ENCODE measurements at places on chromosomes 1 and 21.

DNA sequence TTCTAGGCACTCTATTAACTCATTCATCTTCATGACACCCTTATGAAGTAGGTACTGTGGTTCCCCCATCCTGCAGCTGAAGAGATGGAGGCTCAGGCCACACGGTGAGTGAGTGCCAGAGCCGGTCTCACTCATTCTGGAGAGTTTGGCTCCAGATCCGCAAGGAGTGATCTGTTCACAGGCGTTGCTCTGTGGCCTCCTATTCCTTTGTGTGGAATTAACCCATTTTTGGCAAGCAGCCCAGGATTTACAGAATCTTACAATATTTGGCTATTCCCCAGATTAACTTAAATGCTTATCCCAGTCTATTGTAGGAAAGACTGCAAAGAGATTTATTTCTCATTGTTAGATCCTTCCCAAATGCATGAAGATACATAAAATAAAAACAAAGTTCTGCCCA lies 29.6 kb downstream of the KIAA0040 start:
- DNase-seq = no peak

DNA sequence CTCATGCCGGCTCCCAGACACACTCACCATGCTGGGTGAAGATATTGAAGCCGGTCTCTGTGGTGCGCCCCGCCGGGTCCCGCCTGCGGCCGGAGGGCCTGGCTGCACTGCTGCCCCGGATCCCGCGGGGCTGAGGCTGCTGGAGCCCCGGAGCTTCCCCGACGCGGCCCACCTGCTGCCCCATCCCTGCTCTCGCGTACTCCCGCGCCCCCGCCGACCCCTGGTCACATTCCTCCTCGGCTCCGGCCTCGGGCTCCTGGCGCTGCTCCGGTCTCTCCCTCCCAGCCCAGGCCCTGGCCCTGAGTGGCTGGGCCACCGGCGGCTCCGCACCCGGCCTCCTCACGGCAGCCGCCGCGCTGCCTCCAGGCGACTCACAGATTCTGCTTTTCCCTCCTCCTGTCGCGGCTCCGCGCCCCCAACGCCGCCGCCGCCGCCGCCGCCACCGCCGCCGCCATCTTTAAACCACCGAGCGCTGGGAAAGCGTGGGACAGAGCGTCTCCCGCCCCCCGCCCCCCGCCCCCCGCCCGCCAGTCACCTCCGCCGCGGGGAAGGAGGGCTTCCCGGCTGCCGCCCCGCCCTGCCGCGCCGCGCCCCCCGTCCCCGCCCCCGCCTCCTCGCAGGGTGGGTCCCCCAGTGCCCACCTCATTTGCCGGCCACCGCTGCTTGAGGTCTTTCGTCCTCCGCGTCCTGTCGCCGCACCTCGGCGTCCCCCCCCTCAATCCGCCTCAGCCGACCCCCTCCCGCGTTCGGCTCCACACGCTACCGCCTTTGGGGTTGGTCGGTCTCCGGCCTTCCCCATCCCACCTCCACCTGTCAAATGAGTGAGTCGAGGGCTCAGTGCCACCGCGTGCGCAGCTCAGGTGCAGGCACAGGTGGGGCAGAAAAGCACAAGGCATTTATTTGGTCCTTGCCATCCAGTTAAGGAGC lies at the start of gene ABL2:
ABL2 (minus strand) TSS at position 464 of the 927 bp plus-strand sequence; CDS start at position 184, 280 bp downstream.
- DNase-seq = peak; percentile 7

DNA sequence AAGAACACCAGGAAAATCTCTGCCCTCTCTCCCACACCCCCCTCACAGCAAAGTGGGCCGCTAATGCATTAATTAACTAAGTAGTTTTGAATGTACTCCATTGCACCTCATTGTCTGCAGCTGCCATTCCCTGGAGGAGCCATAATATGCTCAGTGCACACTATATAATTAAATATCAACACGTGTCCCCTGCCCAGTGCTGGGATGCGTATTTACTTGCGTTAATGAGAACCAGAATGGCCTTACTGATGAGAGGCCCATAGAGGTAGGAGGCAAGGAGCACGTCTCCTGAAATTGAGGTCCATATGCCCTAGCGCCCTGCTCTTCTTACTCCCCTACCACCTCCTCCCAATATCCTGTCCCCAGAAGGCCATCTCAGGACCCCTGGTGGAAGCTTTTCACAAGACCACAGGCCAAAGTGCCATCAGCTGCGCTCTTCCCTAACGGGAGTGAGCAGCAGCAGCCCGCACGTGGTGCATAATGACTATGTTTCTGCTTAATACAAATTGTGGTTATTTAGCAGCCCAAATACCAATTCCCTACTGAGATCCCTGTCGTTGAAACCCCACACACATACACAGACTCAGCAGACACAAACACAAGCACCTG lies 76.8 kb downstream of the PLXNA2 start:
- no peak for DNase-seq

DNA sequence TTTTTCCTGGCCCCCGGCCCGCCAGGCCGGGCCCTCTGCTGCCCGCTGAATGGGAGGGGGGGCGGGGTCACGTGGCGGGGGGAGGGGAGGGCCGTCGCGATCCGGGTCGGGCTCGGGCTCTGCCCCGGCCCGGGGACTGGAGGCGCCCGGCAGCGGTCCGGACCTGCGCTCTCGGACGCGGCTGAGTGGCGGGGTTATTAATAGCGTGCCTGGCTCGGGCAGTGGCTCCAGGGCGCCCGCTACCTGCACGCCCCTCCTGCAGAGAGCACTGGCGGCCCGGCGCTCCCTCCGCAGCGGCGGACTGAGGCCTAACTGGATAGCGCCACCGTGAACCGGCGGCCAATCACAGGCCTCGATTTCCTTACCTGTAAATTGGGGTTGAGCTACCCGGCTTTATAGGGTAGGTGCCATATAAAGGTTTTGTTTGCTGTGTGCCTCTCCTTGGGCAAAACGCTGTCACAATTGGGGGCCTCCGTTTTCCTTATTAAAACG lies 28.1 kb downstream of the AHDC1 start:
- no peak for DNase-seq

- DNase-seq = no peak
These were observed 1.0 kb downstream of the CRB1 start for GRCh38 chr1:197269053-197269452.

- no peak for DNase-seq
These were observed 19.6 kb downstream of the FBXO2 start for GRCh38 chr1:11634365-11635192.

GRCh38 chr1:168065506-168065905 lies 71.2 kb downstream of the GPR161 start:
- DNase-seq = no peak

All from amniotic stem cell (primary cell).